ENCODE measurements at places on chromosomes 5 and 9.

DNA sequence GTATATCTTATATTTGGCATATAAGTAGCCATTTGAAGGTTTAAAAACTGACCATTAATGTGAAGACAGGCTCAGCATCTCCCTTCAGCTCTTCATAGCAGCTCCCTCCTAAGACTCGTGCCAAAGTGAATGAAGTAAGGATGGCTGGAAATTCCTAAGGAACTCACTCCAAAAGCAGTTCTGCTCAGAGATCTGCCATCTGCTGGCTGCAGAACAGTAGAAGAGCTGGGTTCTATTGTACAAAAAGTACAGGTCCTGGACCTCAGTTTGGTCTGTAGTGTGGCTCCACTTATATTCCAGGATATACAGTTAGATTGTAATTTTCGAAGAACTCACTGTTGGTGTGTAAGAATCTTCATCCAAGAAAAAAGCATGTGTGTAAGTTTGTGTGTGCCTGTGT is 104.9 kb upstream of the RUSC2 start:
- no peak for DNase-seq

GRCh38 chr9:117334101-117334500 is 80.8 kb downstream of the ASTN2 start:
- no peak for DNase-seq

DNA sequence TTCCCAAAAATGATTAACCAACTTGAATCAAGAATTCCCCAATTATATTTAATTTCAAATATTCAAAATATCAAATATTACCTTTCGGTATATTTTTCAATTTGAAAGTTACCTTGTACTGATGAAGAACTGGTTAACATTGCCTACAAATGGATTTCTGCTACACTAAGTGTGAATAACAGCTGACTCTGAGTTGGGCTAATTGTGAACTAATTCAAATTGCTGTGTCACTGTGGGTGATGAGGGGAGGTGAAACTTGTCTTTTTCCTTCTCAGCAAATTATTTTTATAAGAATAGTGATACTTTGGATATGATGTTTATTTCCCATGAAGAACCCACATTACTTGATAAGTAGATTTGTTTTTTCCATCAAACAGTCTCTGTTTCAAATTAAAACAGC is 103.4 kb upstream of the RPS23 start:
- no peak for DNase-seq

DNA sequence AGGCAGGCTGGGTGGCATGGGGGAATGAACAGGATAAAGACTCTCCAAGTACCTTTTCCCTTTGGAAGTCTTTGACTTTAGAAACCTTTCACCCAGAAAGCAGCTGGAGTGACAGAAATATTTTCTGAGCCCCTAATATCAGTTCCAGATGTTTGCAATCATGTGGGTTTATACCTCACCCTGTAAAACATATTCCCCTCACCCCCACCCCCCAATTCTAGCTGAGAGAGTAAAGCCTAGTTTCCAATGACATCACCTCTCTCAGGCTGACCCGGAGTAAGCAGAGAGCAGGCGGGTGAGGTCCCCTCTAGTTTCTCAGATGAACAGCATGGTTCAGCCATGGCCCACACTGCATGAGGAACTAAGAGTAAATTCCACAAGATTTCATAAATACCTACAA is 82.9 kb upstream of the TRIM32 start:
- no peak for DNase-seq

GRCh38 chr9:129319938-129320481 is 141.9 kb upstream of the IER5L start:
- peak; percentile 54 for DNase-seq

- peak; percentile 67 for DNase-seq
Measured at GRCh38 chr9:134950386-134951210, 32.9 kb upstream of the FCN1 start.

- peak; percentile 66 for DNase-seq
Measured at GRCh38 chr5:2149195-2149539, 266.4 kb upstream of the IRX4 start.

GRCh38 chr5:181260720-181261319 is at the start of gene TRIM52:
Gene TRIM52, minus strand, starts transcription at chr5:181261143. Its CDS starts 330 bp downstream, at chr5:181260813.
- DNase-seq: peak; percentile 98

DNA sequence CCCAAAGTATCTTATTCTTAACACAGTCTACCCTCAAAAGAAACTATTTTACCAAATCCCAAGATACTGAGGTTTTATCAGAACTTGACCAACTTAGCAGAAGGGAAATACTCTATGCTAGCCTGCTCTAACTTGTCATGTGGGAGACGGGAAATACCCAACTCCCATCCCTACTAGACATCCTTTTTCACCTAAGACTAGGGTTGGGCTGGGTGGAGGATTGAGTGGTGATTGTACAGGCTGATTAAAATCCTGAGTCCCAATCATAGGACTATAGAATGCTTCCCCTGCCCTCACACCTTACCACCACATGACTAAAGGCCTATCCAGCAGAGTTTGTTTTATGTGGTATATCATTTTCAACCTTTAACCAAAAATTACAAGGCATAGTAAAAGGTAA is 786.5 kb downstream of the TAF11L14 start:
- no peak for DNase-seq

DNA sequence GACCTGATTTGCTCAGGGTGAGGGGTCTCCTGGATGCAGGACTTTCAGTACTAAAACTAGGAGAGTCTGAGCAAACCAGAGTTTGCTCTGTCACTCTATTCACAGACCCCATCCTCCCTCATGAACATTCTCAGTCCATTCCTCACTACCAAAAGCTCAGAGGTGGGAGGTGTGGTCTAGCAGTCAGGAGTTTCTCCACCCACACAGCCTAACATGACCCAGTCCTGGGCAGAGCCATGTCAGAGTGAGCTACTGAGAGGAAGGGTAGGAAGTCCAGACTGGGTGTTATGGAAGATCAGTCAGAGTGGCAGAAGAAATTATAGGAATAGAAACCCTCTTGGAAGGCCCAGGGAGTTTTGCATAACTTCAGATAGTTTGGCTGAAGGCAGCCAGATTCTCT is 113.3 kb upstream of the GRAMD2B start:
- DNase-seq: no peak

DNA sequence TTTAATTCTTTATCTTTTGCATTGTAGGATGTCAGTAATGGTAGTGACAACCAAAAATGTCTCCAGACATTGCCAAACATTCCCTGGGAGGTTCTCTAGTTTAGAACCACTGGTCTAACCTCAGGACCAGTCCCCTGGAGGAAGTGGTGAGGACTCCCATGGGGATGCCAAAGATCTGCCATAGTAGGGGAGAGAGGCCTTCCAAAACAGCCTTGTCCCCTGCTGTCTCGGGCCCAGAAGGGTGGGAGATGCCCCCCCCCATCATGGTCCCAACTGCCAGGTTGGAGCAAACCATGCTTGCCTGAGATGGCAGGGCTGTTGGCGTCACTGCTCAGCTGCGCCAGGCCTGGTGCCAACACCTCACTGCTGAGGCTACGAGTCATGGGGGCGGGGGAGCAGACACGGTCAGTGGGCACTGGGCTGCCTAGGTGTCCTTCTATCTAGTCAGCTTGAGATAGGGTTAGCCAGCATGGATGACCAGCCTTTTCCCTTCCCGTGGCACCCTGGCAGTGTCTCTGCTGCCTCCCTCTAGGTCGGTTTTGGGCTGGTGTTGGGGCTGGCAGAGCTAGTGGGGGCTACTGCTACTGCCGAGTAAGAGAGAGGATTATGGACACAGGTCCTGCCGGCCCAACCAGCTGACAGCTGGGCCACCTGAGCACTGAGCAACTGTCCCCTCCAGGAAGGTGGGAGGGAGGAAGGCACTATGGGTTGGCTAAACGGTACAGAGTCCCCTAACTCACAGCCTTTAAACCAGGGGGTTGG is 8.3 kb upstream of the CXXC5 start:
- peak; percentile 80 for DNase-seq

DNA sequence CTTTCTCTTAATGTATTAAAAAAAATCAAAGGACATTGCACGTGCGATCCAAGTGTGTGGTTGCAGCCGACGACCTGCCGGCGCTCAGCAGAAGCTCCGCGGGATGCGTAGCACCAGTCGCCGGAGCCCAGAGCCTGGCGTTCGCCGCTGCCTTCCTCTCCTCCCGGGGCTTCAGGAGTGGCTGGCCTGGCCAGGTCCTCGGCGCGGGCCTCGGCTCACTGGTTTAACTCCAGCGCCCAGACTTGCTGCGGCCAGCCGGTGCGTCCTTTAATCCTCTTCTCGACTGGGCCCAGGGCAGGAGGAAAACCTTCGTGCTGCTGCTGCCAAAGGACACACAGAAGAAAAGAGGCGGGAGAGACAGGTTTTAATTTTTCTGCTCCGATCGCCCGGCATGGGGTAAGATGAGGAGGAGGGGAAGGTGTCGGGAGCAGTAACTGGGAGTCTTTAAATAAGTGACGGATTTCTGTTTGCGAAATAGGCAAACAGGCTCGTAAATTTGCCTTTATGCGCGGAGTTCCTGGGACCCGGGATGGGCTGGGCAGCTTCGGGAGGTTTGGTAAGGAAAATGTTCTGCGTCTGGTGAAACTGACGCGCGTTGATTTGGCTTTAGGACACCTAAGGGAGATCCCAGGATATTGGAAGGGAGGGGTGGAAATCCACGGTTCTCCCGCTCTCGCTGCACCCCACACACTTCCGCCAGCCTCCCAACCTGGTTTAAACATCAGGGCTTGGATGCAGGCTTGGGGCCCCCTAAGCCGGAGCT is 2.3 kb downstream of the HAND1 start:
- no peak for DNase-seq

GRCh38 chr5:143708672-143709071 is 103.3 kb upstream of the HMHB1 start:
- DNase-seq: no peak

- no peak for DNase-seq
Measured at GRCh38 chr5:39197556-39197955, 21.8 kb downstream of the FYB1 start.

GRCh38 chr5:138732933-138733332 is 20.3 kb upstream of the CTNNA1 start:
- DNase-seq: no peak

- DNase-seq: no peak
Measured at GRCh38 chr9:83191154-83191553, 128.2 kb upstream of the RASEF start.

GRCh38 chr9:86839522-86839921 is 107.8 kb downstream of the GAS1 start:
- DNase-seq: no peak

DNA sequence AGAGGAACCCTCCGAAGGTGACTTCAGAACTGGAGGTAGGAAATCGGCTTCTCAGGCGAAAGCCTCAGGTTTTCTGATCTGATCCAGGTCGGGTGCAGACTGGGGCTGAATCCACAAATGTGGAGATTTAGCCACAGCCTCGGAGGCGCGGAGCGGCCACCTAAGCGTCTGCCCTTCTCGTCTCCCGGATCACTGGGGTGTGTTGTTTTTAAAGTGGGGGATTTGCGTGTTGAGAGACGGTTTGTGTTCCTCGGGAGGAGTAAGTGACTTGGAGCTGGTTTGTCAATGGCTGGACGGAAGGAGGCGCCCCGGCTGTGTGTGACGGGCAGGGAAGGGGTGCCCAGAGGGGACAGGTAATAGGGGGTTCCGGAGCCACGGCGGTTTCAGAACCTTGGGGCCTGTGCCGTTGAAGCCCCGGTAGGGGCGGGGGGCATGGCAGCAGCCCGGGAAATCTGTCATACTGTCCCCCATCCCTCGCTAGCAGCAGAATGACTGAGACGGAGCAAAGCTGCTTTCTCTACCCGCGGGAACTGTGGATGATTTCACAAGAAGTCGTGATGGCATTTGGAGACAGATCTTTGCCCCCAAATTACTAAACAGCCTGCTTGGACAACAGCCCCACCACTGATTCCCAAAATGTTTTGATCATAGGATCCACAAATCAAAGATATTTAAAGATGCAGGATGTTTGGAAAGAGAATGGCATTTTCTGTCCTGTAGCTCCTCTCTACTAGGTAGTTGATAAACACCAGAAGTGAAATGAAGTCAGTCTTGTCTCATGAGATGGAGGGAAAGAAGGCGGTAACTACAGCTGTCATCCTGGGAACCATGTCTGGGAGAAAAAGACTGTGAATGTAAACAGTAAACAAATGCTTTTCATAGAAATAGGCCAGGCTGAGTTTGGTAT is 216.5 kb downstream of the PDZD2 start:
- no peak for DNase-seq

DNA sequence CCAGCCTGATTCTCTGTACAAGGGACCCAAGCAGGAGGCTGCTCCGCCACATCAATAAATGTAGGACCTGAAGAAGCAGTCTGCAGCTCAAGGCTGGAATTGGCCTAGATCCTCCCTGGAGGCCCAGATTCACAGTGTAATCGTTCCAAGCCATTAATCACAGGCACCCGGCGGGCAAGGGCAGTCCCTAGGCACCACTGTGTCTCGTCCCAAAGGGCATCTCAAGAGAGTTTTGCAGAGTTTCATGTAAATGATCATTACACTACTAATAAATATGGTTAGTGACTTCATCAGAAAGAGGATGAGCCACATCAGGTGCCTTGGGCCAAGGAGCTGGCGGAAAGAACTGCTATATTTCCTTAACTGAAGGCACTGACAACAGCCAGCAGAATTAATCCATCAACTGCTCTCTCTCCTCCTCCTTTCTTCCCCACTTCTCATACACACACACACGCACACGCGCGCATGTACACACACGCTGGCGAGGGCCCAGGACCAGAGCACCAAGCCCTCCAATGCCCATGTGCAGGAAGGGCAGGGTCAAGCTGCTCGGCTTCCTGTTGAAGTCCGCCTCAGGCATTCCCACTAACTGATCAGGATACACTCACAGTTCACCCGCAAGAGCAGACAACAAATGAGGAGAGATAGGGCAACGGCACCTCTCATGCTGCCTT is 33.9 kb downstream of the GNAQ start:
- DNase-seq: no peak

DNA sequence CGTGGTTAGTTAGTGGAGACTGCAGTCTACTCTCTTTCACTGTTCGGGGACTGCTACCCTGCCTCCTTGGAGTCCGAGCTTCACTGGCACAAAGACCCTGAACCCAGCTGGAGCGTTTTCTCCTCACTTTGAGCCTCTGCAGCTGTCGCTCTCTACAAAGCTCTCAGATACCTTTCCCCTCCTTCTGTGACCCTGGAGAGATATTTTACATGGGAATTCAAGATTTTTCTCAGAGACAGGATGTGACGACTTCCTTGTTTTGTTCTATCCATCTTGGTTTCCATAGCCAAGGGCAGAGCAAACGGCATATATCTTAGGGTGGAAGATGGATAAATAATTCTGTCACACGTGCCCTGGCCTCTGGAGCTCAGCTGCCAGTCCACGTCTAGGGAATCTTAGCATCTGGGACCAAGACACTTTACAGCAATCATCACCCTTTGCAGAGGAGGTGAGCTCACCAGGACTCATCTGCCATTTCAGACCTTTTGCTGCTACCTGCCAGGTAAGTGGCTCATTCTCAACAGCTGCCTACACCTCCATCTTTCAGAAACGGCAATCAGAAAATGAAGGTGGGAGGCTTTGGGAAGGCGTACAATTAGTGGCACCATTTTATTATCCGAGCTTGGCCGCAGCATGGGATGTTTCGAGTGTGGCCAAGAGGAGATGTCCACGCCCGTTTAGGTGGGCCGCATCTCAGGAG is at the start of gene BTNL9:
Gene BTNL9 (plus strand): TSS at position 336 of the 700 bp plus-strand sequence. CDS start 5,224 bp downstream, outside the sequence.
- no peak for DNase-seq

GRCh38 chr9:116247791-116248374 is 94.3 kb downstream of the PAPPA start:
- no peak for DNase-seq

All from posterior vena cava (tissue), 2 donors.